ENCODE measurements at places on chromosomes 6 and 20. TPM values are rescaled to one million over a fixed set of nuclear protein-coding genes. Genes with fewer than 3 reads are reported as not detected.

Gene BMP5
- total RNA-seq = not detected

Gene JARID2
- total RNA-seq = 9.1 TPM

Gene HNF4A
- not detected for total RNA-seq

Gene KCNK15
- 11.1 TPM for total RNA-seq

GRCh38 chr6:148761527-148762011, 14.7 kb downstream of the UST start:
- H3K27ac ChIP-seq = peak overlapping the region; percentile 97
- H3K36me3 ChIP-seq = no peaks in the 10 kb centered on the region
- peak overlapping the region; percentile 69 for H3K4me3 ChIP-seq
- DNase-seq = no peak
- no peaks in the 10 kb centered on the region for H3K27me3 ChIP-seq

- DNase-seq = no peak
- no peaks in the 10 kb centered on the region for H3K27me3 ChIP-seq
- H3K4me1 ChIP-seq = no peaks in the 10 kb centered on the region
- no peaks in the 10 kb centered on the region for H3K36me3 ChIP-seq
- H3K27ac ChIP-seq = no peak overlapping the region
Observed at GRCh38 chr6:93915961-93916360, 496.6 kb upstream of the EPHA7 start.

- H3K36me3 ChIP-seq = no peaks in the 10 kb centered on the region
- H3K4me3 ChIP-seq = no peak overlapping the region
- no peak overlapping the region for H3K27ac ChIP-seq
- 0 out of 2 replicates have a peak, but pooled peaks cover 5% of the 10 kb centered on the region for H3K27me3 ChIP-seq
- H3K4me1 ChIP-seq = no peaks in the 10 kb centered on the region
Observed at GRCh38 chr20:235891-236290, 8.8 kb downstream of the DEFB129 start.

GRCh38 chr6:150272264-150272975, 96.4 kb upstream of the IYD start:
- no peak overlapping the region for H3K27ac ChIP-seq
- no peaks in the 10 kb centered on the region for H3K27me3 ChIP-seq
- no peak for DNase-seq
- no peak overlapping the region for H3K4me3 ChIP-seq
- H3K4me1 ChIP-seq = peaks cover 41% of the 10 kb centered on the region

DNA sequence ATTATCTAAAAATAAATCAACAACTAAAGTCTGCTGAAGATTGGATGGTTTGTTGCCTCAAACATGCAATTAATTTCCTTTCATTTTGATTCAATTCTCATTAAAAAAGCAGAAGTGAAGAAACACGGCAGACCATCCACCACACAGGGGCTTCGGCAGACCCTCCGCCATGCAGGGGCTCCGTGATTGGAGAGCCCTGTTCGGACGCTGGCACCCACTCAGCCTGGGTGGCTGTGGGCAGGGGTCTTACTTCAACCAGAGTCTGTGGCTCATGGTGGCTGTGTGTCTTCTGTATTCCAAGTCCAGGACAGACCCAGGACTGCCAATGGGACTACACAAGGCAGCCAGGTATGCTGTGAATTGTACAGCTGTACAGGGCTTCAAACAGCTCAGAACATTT, 86.9 kb upstream of the FRMD1 start:
- no peak for DNase-seq
- no peak overlapping the region for H3K27ac ChIP-seq
- peaks cover 9% of the 10 kb centered on the region for H3K4me1 ChIP-seq

DNA sequence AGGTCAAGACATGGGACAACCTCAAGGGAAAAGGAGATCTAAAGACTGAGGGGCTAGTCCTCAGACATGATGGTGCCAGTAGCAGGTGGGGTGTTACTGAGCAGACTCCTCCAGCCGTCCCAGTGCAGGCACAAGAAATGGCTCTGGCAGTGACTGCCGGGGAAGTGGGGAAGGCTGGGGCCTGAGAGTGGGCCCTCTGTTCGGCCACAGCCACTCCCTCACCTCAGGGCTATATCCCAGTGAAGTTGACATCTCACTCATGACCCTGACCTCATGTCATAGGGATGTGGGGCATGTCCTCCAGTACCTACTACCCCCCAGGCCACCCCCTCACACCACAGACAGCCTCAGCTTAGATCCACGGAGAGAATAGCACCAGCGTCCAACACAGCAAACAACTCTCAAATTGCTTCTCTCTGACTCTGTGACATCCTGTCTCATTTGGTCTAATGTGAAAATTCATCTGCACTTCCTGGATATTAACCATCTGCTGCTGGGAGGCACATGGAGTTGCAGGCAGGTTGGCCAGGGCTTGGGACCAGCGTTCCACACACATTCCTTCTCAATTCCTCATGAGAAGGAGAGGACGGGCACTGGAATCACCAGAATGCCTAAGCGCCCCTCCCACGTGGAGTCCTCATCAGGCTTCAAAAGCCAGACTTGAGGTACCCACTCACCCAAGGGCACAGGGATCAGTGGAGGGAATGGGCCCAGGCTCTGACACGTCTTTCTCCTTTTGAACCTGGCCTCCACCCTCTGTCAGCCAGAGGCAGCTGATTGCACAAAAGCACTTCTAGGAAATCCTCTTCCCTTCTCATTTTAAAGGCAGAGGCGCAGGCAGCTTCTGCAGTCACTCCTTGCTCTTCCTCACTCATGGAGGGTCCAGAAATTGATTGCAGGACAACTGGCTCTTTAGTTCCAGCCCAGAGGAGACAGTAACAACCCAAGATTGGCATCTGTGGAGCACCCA, 163.6 kb upstream of the CST7 start:
- no peak overlapping the region for H3K4me3 ChIP-seq
- H3K4me1 ChIP-seq = no peaks in the 10 kb centered on the region
- no peak overlapping the region for H3K27ac ChIP-seq
- peak; percentile 64 for DNase-seq
- peaks cover 30% of the 10 kb centered on the region for H3K27me3 ChIP-seq

GRCh38 chr6:92289831-92290230, 1129.5 kb downstream of the EPHA7 start:
- no peak overlapping the region for H3K27ac ChIP-seq
- H3K36me3 ChIP-seq = no peaks in the 10 kb centered on the region
- DNase-seq = no peak
- no peaks in the 10 kb centered on the region for H3K4me1 ChIP-seq
- H3K4me3 ChIP-seq = no peak overlapping the region

GRCh38 chr6:37559501-37559900, 59.8 kb upstream of the CCDC167 start:
- H3K4me3 ChIP-seq = no peak overlapping the region
- H3K4me1 ChIP-seq = peaks cover 5% of the 10 kb centered on the region
- H3K36me3 ChIP-seq = no peaks in the 10 kb centered on the region
- H3K27me3 ChIP-seq = peaks cover 9% of the 10 kb centered on the region
- no peak overlapping the region for H3K27ac ChIP-seq

All from GM23248 (cell line).